Naive thymus-derived CD8-positive, alpha-beta T cell (primary cell): ENCODE measurements at places on chromosomes 5 and 9. TPM values are rescaled to one million over a fixed set of nuclear protein-coding genes. Genes with fewer than 3 reads are reported as not detected.

DNA sequence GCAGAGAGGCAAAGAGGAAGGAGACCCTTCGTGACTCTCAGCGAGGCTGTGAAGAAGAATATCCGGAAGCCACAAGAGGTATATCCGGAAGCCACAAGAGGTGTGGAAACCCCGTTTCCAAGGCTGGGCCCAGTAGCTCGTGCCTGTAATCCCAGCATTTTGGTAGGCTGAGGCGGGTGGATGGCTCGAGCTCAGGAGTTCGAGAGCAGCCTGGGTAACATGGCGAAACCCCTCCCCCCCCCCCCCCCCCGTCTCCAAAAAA is 612 bp upstream of the BBLN start:
- DNase-seq: peak; percentile 58

- DNase-seq: no peak
These were observed 234.6 kb downstream of the ZNF608 start for GRCh38 chr5:124511791-124512190.

GRCh38 chr9:89358985-89359384 is 40.7 kb downstream of the SECISBP2 start:
- DNase-seq: no peak

- no peak for DNase-seq
These were observed 59.2 kb downstream of the SMC5 start for GRCh38 chr9:70318002-70318401.

GRCh38 chr9:110252509-110253139 is 3.7 kb downstream of the TXN start:
- no peak for DNase-seq

DNA sequence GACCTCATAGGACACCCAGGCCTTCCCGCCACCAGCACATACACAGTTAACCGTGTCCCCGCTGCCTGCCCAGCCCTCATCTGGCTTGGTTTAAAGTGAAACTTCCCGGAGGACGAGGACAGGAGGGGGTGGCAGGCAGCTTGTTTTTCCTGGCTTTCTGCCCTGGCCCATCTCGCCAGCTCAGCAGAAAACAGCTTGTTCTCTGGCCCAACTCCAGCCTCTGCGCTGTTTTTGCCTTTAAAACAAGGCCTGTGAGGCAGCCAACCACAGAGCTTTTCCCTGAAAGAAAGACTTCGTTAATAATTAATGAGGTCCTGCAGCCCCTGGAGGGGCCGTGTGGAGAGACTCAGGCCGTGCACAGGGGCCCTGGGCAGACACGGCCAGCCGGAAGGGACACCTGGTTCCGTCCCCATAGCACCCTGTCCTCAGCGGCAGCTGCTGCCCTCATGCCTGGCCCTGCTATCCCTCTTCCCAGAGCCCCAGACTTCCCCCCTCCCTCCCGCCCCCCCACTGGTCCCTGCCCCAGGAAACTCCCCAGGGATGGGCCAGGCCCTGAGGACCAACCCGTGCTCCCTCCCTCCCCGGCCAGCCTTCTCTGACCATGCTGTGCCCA is 108.7 kb downstream of the RXRA start:
- no peak for DNase-seq

GRCh38 chr5:71454913-71455312 is 538 bp upstream of the BDP1 start:
- no peak for DNase-seq

GRCh38 chr5:126438267-126438666 is 15.1 kb downstream of the GRAMD2B start:
- DNase-seq: no peak

The PCDHGA3 gene
- total RNA-seq: not detected

The CD274 gene
- 4.7 TPM for total RNA-seq

The TAF1L gene
- total RNA-seq: 0.08 TPM

The FREM1 gene
- total RNA-seq: not detected

The CNTNAP3 gene
- not detected for total RNA-seq

The GABRA1 gene
- total RNA-seq: not detected

The S100Z gene
- total RNA-seq: not detected
